GM23248 (cell line): ENCODE measurements at places on chromosomes 2 and 18. TPM values are rescaled to one million over a fixed set of nuclear protein-coding genes. Genes with fewer than 3 reads are reported as not detected.

GRCh38 chr2:74524955-74525716, 895 bp downstream of the DQX1 start:
- no peak for DNase-seq

RAX gene
- not detected in 2 replicates for total RNA-seq

CPO gene
- not detected in 2 replicates for total RNA-seq

DNA sequence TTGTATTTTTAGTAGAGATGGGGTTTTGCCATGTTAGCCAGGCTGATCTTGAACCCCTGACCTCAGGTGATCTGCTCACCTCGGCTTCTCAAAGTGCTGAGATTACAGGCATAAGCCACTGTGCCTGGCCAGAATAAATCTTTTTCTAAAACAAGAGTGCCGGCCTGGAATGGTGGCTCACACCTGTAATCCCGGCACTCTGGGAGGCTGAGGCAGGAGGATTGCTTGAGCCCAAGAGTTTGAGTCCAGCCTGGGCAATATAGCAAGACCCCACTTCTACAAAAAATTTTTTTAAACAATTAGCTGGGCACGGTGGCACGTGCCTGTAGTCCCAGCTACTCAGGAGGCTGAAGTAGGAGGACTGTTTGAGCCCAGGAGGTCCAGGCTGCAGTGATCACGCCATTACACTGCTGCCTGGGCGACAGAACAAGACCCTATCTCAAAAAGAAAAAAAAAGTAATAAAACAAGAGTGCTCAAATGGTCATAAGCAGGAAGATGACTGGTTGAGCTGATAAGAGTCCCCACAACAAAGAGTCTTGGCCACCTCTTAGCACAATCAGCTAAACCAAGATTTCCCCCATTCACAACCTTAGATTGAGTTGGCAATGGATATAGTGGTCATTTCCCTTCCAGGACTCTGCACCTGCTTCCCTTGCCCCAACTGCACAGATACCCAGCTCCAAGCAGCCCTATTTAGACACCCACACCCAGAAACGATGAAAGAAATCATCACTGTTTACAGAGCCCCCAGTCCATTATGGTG, 5.8 kb upstream of the UCN start:
- no peak for DNase-seq

DNA sequence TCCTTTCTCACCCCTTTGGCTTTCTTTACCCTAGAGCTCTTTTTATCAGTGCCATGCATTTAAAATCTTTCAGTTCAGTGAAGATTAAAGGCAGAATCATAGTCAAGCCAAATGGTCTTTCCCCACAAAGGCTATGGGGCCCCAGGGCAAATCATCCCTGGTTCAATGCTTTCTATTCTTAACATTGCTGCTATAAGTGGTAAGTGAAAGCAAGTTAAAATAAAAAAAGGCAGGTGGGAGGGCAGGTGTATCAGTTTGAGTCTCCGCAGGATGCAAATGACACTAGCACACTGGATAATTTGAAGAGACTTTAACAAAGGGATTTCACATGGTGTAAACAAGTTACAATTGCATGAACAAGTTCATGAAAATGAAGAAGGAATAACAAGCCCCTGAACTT, 757.4 kb downstream of the SATB2 start:
- DNase-seq = no peak

DNA sequence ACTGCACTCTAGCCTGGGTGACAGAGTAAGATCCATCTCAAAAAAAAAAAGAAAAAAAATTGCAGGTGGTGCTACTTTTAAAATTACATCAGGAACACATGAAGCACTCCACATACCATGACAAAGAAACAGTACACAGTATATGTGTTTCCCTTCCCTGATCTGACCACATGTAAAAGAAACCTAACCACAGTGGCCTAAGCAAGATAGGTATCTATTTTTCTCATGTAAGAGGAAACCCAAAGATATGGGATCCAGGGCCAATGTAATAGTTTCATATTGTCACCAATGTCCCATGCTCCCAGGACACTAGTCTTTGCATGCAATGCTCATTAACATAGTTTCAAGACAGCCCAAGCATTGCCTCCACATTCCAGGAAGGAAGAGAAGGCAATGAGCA, 99.9 kb downstream of the DYM start:
- no peak for DNase-seq

PRSS56 gene
- not detected in 2 replicates for total RNA-seq

SERPINB11 gene
- not detected in 2 replicates for total RNA-seq

PLEKHH2 gene
- 1.6 and 2.2 TPM in 2 replicates for total RNA-seq
